K562 (cell line): ENCODE measurements at places on chromosomes 3 and 15.
A peak's percentile ranks its signal among the peaks of the same experiment; 100 is the strongest.

DNA sequence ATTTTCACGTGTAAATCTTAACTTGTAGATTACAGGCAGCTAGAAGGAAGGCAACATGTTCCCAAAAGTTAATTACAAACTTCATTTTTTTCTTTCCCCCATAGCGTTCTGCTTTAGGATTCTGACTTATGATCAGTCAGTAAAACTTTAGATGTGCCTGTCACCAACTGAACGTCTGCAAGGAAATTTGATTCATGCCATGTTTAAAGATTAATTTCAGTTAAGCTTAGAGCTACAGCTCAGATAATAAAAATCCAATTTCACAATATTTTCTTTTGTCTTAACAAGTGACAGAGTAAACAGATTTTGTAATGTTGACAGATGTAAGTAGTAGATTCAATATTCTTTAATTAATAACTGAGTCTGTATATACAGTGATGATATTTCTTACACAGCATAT lies 253.1 kb downstream of the NFKBIZ start:
- H3K27ac ChIP-seq = no peak overlapping the region
- no peaks in the 10 kb centered on the region for H3K4me1 ChIP-seq
- no peak overlapping the region for H3K4me3 ChIP-seq
- no peaks in the 10 kb centered on the region for H3K36me3 ChIP-seq
- DNase-seq = no peak

- no peaks in the 10 kb centered on the region for H3K27me3 ChIP-seq
- DNase-seq = no peak
- H3K27ac ChIP-seq = no peak overlapping the region
- no peaks in the 10 kb centered on the region for H3K36me3 ChIP-seq
- no peak overlapping the region for H3K4me3 ChIP-seq
Measured at GRCh38 chr3:114565216-114565615, 271.4 kb downstream of the TIGIT start.

DNA sequence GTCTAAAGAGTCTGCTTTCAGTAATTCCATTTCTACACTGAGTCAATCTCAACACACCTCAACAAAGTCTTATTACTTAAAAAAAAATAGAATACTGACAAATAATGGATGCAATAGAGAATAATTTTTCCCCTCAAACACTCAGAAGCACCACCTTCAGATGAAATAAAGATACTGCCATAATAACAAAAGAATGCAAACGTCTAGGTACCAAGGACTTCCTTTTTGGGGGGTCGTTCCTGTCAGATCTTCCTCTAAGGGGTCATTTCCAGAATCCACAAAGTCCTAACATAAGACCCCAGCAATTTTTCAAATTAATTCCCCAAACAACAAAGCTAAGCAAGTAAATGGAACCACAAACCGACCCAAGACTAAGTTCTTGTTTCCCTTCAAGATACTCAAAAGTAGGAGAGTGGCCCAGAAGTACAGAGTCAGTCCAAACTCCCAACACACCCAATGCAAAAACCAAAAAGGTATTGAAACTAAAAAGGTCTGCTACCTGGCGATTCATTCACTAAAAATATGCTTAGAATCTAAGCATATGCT lies 1.3 kb downstream of the RYK start:
- peak overlapping the region; percentile 68 for H3K4me3 ChIP-seq
- no peaks in the 10 kb centered on the region; the same call in 2 of the 3 replicates for H3K4me1 ChIP-seq
- peak overlapping the region; percentile 22; the same call in 1 of the 3 replicates for H3K27ac ChIP-seq
- H3K36me3 ChIP-seq = peaks cover 2% of the 10 kb centered on the region; the same call in 1 of the 3 replicates
- no peaks in the 10 kb centered on the region for H3K27me3 ChIP-seq

DNA sequence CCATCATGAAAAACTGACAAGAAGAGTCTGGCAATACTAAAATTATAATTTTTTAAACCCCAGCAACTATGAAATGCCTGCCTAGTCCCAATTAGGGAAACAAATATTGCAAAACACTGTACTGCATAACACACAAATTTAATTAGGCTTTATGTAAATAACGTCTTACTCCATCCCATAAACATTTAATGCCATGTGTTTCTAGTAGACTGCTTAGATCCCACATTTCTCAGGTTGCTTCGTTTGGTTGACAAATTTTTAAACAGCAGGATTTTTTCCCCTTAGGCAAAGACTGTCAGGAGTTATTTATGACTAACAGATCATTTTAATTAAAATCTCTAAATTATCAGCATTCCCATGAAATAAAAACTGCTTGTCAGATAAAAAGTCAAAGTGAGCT lies 29.9 kb downstream of the EIF2AK4 start:
- no peak overlapping the region for H3K27ac ChIP-seq
- H3K36me3 ChIP-seq = peaks cover 57% of the 10 kb centered on the region; the same call in 2 of the 3 replicates
- no peaks in the 10 kb centered on the region for H3K4me1 ChIP-seq
- no peaks in the 10 kb centered on the region for H3K27me3 ChIP-seq

GRCh38 chr3:192039593-192039992 lies 578.6 kb downstream of the PYDC2 start:
- H3K36me3 ChIP-seq = no peaks in the 10 kb centered on the region
- H3K4me1 ChIP-seq = no peaks in the 10 kb centered on the region
- H3K27me3 ChIP-seq = no peaks in the 10 kb centered on the region

GRCh38 chr3:174397848-174398247 lies 461.3 kb upstream of the NAALADL2 start:
- H3K4me3 ChIP-seq = no peak overlapping the region
- H3K27me3 ChIP-seq = no peaks in the 10 kb centered on the region
- no peaks in the 10 kb centered on the region for H3K4me1 ChIP-seq
- DNase-seq = no peak

GRCh38 chr3:182740710-182741109 lies 52.6 kb upstream of the ATP11B start:
- no peaks in the 10 kb centered on the region for H3K36me3 ChIP-seq
- peaks cover 8% of the 10 kb centered on the region for H3K4me1 ChIP-seq
- no peak overlapping the region for H3K4me3 ChIP-seq
- H3K27ac ChIP-seq = peak overlapping the region; percentile 22; the same call in 1 of the 3 replicates
- H3K27me3 ChIP-seq = no peaks in the 10 kb centered on the region; the same call in 2 of the 3 replicates
- no peak for DNase-seq

DNA sequence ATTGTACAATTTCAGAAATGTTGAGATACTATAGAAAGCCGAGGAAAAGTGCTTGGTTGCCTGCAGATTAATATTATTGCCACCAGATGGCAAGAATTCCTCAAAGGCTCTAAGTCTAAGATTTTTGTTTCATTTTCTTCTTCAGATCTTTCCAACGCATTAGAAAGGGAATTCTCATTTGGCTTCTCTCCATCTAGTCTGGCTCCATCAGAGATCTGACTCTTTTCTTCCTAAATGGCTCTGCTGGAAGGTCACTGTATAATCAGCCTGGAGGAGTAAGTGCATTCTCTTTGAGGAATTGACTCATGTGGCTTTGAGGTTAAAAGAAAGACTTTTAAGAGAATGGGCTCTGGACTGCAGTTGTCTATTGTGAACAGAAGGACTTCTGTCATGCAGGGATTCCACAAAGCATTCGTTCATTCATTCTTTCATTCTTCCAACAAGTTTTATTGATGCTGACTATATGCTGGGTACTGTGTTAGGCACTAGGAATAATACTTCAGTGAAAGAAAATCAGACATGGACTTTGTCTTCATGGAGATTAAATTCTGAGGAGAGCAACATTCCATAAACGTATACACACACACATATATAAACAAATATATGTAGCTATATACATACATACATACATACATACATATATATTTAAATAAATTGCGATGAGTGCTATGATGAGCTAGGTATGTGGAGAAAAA lies 55.3 kb downstream of the SLC28A2 start:
- DNase-seq = no peak
- H3K27ac ChIP-seq = no peak overlapping the region
- H3K4me1 ChIP-seq = no peaks in the 10 kb centered on the region
- H3K27me3 ChIP-seq = no peaks in the 10 kb centered on the region; the same call in none of the 2 replicates
- H3K36me3 ChIP-seq = no peaks in the 10 kb centered on the region

- H3K27me3 ChIP-seq = no peaks in the 10 kb centered on the region
- H3K4me3 ChIP-seq = peak overlapping the region; percentile 49
- no peaks in the 10 kb centered on the region for H3K36me3 ChIP-seq
- no peak for DNase-seq
- peaks cover 32% of the 10 kb centered on the region for H3K4me1 ChIP-seq
Measured at GRCh38 chr3:10010421-10010877, 15.8 kb upstream of the FANCD2 start.

DNA sequence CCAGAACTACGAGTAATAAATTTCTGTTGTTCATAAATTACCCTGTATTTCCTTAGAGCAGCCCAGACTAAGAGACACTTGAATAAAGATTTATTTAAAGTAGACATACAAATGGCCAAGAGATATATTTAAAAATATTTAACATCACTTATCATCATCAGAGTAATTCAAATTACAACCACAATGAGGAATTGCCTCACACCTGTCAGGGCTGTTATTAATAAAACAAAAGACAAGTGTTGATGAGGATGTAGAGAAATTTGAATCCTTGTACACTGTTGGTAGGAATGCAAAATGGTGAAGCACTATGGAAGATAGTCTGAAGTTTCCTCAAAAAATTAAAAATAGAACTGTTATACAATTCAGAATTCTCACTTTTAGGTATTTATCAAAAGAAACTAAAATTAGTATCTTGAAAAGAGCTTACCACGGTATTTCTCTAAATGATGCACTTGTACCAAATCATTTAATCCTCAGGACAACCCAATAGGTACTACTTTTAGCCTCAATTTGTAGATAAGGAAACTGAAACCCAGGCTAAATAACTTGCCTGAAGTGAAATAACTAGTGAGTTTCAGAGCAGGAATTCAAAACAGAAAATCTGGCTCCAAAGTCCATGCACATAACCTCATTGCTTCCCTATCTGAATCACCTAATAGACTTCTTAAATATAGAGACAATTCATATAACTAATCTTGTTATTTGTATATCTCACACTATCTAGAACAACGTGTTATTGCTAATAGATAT lies 69.4 kb downstream of the ZBTB20 start:
- no peaks in the 10 kb centered on the region for H3K4me1 ChIP-seq
- DNase-seq = no peak
- H3K4me3 ChIP-seq = no peak overlapping the region
- H3K27me3 ChIP-seq = no peaks in the 10 kb centered on the region

DNA sequence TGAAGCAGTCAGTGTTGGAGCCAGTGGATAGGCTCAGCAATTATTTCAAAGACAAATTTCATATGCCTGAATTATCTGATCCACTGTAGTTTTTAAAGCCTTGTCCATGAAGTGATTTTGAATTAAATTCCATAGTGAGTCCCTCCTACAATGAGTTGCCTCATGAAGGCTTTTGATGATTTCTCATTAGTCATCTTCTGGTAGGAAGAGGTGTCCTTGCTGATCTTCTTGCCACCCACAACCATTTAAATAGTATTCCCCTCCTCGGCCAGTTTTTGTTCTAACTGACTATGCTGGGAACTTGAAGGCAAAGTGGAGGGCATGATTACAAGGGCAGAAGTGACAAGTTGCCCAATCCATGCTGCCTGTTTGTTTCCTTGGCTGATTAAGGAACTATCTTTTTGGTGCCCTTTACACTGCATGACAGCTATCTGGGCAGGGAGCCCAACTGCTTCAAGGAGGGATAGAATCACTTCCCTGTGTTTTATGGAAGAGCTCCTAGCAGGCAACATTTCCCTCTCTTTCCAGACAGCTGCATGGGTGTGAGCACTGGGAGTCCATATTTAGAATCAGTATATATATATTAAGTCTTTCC lies 617.5 kb downstream of the ZPLD1 start:
- no peaks in the 10 kb centered on the region for H3K4me1 ChIP-seq
- no peak overlapping the region for H3K4me3 ChIP-seq
- no peaks in the 10 kb centered on the region for H3K27me3 ChIP-seq
- H3K27ac ChIP-seq = no peak overlapping the region
